Stimulated activated naive CD8-positive, alpha-beta T cell treated with anti-CD3 and anti-CD28 coated beads, Interleukin-15, Interleukin-2, amounts not matched to agents 100 U/mL and 50 U/mL, for 24 hours (primary cell): ENCODE measurements at places on chromosomes 3 and 15.

GRCh38 chr3:97125902-97126499 is 311.6 kb downstream of the EPHA6 start:
- DNase-seq: no peak

- no peak for DNase-seq
Observed at GRCh38 chr3:191198932-191199331, at the start of gene OSTN. OSTN (plus strand) TSS chr3:191199241; CDS start chr3:191212533, 13,292 bp downstream.

- no peak for DNase-seq
Observed at GRCh38 chr15:57751177-57751800, 44.8 kb downstream of the POLR2M start.

DNA sequence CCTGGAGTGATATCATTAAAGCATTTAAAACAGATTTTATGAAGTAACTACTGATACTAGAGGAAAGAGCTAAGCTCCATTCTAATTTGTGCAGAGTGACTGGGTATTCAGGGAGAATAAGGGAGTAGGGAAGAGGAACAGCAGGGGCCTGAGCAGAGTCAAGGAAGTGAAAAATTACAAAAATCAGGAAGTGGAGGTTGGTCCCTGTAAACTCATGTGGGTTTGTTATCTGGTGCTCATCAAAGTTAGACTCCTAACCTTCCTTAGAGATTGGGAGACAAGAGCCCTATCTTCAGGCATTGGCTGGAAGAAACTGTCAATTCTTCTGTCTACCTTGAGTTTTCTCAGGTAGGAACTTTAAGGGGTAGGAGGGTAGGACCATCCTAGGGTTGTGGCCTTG is 82.5 kb downstream of the NEK11 start:
- DNase-seq: no peak
